COR-L47 (cell line): ENCODE measurements at places on chromosomes 1 and 21.

GRCh38 chr1:82464362-82465001, 663.7 kb downstream of the ADGRL2 start:
- DNase-seq: peak; percentile 35

GRCh38 chr1:45470306-45470798, 20.6 kb downstream of the TESK2 start:
- DNase-seq: no peak

DNA sequence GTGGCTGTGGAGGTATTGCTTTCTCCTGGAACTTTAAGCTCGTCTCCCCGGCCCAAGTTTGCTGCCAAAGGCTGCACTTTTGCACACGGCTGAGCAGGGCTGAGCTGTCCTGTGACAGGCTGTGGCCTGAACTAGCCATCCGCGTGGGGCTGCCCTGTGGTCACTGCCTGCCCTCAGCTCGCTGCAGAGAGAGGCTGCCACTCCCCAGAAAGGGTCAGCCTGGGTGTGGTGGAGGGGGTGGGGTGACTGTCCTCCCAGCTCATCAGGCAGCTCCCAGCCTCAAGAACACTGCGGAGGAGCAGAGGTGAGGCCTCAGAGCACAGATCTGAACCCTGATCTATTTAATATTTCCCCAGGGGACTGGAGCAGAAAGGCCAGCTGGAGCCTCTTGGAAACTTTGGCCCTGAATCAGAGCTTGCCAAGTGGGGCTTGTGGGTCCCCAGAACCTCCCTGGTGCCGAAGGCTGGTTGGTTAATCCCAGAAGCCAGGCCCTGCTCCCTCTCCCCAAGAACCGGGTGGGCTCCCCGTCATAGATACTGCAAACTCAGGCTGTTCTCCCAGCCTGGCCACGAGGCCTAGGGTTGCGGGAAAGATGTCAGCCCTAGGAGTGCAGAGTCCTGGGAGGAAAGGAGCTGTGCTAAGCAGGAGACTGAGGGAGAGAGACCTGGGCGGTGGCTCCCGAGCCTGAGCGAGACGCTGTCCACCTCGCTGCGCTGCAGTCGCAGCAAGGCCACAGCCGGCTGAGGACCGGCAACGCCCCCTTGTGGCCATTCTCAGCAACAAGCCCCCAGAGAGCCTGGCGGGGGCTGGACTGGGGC, 125.1 kb upstream of the IPO9 start:
- DNase-seq: peak; percentile 83

- peak; percentile 42 for DNase-seq
These were observed 2.1 kb downstream of the C1orf21 start for GRCh38 chr1:184388971-184389370.

DNA sequence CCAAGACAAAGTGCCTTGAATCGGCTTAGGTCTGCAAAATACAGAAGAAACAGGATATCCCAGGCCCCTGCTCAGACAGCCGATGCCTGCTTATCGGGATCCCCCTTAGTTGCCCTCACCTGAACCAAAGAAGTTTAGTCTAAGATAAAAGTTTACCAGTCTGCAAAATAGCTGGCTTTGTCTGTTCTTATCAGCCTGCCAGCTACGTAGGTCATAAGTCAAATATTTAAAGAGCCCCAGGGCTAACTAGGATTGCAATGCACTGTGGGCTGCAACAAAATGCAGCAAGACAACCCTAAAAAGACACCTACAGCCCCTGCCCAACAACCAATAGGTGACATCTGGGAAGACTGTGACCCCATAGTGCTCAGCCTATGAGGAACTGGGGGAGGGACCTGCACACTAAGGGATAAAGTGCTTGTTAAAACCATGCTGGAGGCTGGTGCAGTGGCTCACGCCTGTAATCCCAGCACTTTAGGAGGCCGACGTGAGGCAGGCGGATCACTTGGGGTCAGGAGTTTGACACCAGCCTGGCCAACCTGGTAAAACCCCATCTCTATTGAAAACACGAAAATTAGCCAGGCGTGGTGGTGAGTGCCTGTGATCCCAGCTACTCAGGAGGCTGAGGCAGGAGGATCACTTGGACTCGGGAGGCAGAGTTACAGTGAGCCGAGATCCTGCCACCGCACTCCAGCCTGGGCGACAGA, 27.4 kb downstream of the LRRC3 start:
- DNase-seq: no peak

- DNase-seq: no peak
These were observed 36.7 kb downstream of the FH start for GRCh38 chr1:241482761-241483250.

DNA sequence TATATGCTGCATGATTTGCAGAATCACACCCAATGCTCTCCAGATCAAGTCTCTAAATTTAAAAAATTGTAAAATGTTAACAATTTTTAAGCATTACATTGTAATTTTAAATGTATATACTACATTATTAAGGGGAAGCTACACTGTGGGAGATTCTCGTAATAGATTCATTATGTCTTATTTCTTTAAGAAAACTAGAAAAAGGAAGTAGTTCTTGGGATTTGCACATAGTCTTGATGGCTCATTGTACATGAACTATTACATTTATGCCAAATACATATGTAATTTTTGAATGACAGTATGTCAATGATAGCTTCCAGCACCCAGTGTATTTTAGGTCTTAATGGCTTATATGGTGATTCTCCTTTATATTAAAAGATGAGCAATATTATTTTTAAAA, 250.3 kb downstream of the PTPRC start:
- DNase-seq: no peak

DNA sequence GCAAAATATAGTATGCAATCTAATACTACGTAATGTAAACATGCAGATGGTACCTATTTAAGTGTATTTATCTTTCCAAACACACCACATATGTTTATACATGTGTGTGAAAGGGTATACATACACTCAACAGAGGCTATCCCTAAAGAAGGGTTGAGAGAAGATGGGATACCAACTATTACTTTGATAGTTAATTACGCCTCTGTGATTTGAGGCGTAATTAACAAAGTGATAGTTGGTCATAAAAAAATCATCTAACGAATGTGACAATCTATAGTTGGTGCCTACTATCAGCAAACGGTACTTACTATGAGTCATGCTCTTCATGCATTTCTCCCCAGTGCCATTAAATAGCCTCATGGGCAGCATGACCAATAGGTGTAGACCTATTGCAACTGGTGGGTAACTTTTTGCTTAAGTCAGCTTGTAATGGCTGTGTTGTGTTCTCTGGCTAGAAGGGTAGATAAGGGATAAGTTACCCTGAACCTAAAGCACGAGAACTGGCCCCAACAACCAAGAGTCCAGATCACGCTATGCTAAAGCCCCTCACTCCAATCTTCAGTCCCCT, 15.3 kb downstream of the RCAN1 start:
- DNase-seq: no peak

- DNase-seq: no peak
These were observed 130.8 kb downstream of the HFM1 start for GRCh38 chr1:91273875-91274274.

- no peak for DNase-seq
These were observed 48.8 kb downstream of the ARHGEF10L start for GRCh38 chr1:17588048-17588871.

DNA sequence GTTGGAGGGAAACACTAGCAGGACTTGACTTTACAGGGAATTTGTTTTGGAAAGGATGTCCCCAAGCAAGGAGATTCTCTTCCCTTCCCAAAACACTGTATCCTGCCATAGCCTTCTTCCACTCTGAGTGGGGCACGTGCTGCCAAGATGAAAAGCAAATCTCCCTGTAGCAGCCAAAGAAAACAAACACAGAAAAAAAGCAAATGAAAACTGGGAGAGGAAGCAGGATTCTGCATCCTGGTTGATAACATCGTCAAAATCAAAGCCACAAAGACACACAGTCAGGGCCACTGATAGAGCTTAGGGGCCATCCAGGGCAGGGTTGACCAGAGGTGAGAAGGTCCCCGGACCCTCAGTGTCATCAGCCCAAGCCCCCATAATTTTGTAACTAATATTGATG, 16.0 kb upstream of the MTARC2 start:
- DNase-seq: no peak

GRCh38 chr1:77825131-77825709, 45.8 kb downstream of the MIGA1 start:
- peak; percentile 71 for DNase-seq

- DNase-seq: no peak
These were observed 40.4 kb downstream of the MTR start for GRCh38 chr1:236835491-236835890.

DNA sequence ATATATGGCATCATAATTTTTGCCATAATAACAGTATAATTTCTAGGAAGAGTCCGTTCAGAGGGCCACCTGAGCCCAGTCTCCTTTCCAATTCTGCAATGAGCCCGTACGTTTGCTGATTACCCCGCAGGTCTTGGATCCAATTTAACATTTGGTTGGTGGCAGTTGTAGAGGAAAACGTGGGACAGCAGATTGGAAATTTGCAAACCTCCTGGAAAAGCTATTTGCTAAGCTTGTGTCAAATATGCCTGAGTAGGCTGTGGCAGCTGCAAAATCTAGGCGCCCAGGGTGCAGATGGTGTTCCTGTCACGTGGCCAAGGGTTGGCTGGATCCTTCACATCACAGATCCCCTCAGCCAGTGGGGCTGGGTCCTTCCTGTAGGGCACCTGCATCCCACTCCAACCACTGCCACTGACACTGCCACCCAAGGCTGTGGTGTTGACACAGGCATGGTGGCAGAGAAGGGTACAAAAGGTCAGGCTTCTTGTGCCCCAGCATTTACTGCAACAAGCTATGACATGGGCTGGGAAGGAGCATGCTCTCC, 174.8 kb upstream of the SYT6 start:
- DNase-seq: no peak

GRCh38 chr1:200959411-200959921, 64.0 kb downstream of the KIF21B start:
- no peak for DNase-seq

DNA sequence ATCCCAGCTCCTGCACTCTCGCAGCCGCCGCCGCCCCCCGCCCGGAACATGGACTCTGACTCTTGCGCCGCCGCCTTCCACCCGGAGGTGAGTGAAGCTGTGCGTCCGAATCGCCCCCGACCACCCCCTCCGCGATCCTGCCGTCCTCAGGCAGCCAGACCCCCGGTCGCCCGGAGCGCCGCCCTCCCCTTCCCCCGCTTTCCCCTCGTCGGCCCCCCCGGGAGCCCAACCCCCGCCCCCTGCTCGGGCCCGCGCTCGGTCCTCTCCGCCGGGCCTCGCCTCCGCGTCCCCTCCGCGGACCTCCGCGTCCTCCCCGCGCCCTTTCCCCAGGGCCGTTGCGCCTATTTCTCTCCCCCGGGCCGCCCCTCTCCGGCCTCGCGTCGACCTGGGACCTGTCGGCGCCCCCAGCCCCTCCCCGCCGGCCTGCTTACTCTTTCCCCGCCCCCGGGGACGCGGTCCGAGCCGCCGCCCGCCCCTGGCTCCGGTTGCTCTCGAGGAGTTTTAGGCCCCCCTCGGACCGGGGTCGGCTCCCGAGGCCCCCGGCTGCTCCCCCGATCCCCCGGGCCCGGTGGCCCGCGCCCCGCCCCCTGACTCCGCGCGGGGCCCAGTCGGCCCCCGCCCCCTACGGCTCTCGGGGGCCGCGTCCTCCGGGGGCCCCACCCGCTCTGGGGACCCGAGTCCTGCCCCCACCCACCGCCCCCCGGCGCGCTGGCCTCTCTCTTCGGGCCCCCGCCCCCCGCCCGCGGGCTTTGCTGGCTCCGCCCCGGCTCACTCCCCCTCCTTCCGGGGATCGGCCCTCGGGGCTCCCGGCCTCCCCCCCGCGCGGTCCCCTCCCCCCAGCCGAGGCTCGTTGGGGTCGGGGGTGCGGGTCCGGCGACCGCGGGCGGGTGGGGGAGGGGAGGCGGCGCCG, 743 bp downstream of the PHF13 start:
- no peak for DNase-seq

GRCh38 chr1:54356680-54357147, 49.5 kb downstream of the SSBP3 start:
- DNase-seq: no peak

DNA sequence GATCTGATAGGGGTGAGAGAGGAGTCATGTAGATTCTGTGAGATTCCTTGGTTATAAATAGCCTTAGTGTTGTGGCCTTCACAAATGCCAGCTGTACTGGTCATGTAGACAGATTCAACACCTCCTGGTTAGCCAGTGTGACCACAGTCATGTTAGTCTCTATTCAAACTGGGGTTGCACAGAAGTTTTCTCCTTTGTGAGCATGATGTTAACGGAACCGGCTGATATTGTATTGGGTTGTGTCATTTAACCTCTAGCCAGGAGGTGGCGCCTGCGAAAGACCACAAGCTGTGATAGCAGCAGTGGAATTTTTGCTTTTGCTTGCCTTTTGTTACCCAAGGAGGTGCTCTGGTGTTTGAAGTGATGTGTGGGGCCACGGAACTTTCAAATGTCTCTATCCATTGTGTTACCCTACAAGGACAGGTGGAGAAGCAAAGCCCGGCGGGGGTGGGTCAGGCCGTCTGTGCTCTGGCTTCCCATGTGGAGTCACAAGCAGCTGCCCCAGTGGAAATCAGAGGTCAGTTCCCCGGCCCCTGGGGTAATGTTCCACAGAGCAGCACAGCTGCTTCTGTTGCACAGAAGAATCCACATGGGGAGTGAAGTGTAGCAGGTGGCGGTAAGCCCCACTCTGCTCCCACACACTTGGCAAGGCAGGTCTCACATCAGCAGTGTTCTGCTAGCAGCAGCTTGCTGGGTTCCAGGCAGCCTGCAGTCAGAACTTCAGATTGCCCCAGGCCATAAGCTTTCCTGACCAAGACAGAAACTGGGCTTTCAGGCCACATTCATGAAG, 112.6 kb downstream of the ADAMTS1 start:
- DNase-seq: no peak

- DNase-seq: no peak
These were observed 115.2 kb upstream of the MAGI3 start for GRCh38 chr1:113275083-113275482.

GRCh38 chr1:210830034-210831028, 303.6 kb downstream of the KCNH1 start:
- DNase-seq: no peak

DNA sequence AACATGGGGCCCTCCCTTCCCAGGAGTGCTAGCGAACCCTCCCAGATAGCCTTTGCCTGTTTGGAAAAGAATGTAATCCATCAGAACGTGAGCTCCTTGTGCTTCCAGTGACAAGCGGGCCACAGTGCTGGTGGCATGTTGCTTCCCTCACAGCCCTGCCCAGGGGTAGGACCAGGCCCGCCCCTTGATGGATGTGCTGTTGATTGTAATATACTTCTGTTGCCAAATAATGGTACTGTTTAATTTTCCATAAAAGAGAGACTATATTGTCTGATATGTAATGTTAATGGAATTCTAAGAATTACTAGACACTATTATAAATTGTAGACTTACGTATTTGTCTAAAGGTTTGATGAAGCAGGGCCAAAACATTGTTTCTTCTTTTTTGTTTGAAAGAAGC, 16.4 kb downstream of the ATP5PO start:
- DNase-seq: no peak

GRCh38 chr21:26453267-26453666, 119.8 kb downstream of the CYYR1 start:
- DNase-seq: no peak

DNA sequence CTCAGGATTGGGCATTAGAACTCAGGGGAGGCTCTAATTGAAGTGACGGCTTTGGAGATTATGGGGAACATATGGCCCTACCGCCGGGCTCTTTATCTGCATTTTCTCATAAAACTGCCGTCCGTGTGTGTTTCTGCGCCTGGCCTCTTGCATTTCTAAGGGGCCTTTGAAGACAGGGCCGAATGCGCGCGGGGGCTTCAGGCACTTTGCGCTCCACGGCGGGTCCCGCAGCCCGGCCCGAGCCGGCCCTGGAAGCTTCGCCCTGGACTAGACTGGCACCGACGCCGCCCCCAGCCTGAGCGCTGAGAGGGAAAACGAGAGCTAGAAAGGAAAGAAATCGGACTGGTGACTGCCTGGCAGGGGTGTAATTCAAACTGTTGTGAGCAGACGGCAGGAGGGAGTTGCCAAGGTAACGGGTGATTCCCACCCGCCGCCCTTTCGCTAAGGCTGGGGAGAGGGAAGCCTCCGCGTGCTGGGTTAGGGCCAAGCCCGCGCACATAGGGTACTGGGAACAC, 120.7 kb downstream of the LMX1A start:
- peak; percentile 88 for DNase-seq
